Activated naive CD4-positive, alpha-beta T cell treated with Interleukin-2 at 50 U/mL for 16 hours (primary cell): ENCODE measurements at places on chromosomes 12 and 14.

DNA sequence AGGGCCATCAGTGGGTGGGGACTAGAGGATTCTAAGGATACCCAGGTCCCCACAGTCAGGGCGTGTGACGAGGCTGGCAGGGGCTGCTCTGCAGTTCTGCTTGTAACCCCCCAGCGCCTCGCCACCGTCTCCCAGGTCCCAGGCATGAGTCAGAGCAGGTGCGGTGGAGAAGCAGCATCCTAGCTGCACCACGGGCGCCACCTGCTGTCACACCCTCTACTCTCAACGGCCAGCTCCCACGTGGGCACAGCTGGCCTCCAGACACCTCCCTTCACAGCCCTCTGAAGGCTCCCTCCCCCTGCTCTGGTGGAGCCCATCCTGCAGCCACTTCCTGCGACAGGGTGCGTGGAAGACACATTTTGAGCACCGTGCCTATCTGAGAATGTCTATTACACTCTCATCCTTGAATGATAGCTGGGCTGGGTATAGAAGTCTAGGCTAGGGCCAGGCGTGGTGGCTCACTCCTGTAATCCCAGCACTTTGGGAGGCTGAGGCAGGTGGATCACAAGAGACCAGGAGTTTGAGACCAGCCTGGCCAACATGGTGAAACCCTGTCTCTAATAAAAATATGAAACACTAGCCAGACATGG, 6.9 kb upstream of the NUDT14 start:
- no peak for DNase-seq

GRCh38 chr12:4809449-4810218, 89.4 kb downstream of the GALNT8 start:
- peak; percentile 13 for DNase-seq

- DNase-seq = no peak
These were observed 57.8 kb downstream of the KDM5A start for GRCh38 chr12:331287-331686.

DNA sequence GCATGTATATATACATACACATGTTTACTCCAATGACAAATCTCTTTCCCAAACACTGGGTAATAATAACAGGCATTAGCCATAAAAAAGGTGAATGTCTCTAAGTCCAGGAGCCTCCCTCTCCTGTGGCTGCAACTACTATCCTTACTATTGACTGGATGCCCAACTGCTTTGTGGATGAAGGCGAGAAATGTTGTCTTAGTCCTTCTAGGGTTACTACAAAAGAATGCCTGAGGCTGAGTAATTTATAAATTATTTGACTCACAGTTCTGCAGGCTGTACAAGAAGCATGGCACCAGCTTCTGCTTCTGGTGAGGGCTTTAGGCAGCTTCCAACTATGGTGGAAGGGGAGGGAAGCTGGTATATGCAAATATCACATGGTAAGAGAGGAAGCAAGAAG, 366.0 kb upstream of the DDHD1 start:
- no peak for DNase-seq

GRCh38 chr14:105006831-105007592, 13.9 kb downstream of the CDCA4 start:
- no peak for DNase-seq
